ENCODE measurements at places on chromosomes 13 and 19.

DNA sequence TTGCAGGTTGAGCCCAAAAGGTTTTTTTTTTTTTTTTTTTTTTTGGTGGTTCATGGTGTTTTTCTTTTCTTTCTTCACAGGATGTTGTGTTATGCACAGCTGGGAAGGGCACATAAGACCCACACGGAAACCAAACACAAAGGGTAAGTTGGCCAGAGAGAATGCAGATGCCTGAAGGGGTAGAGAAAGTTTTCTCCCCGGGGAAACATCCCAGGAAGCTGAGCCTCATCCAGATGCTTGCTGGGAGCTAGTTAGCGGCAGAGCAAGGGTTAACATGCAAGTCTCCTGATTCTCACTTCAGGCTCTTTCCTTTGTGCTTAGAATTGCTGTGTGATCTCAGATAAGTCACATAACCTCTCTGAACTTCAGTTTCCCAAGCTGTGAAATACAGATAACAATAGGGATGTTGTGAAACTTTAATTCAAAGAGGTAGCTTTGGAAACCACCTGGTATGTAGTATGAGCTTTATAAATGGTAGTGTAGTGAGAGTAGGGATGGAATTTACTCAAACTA lies 3.1 kb downstream of the ADGRE1 start:
- no peak for DNase-seq

DNA sequence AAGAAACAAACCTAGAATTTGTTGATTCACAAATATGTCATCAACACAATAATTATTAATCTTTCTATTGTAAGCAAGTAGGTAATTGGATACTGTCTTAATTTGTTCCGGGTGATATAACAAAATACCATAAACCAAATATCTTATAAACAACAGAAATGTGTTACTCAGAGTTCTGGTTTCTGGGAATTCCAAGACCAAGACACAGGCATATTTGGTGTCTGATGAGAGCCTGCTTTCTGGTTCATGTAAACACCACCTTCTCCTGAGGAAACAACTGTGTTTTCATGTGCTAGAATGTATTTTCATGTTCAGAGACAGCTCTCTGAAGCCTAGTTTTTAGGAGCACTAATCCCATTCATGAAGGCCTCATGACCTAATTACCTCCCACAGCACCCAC lies 1819.5 kb downstream of the SLITRK5 start:
- DNase-seq: no peak

- DNase-seq: no peak
Measured at GRCh38 chr19:2716275-2716650, 4.9 kb downstream of the DIRAS1 start.

GRCh38 chr13:28761586-28761985 lies 42.8 kb upstream of the SLC46A3 start:
- no peak for DNase-seq

DNA sequence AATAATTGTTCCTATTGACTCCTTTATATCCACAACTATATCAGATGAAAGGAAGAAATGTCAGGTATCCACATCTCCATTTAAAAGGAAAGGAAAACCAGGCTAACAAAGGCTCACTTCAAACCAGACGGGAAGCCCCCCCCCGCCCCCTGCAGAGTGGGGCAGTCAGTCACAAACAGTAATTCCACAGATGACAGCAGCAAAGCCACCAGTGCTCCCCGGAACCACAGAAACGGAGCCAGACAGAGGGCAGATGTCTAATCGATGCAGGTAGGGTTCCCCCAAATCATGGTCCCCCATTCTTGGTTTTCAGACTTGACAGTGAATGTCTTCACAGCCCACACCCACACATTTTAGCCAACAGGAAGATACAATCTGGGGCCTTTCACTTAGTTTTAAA lies 100.8 kb downstream of the STK24 start:
- DNase-seq: no peak

DNA sequence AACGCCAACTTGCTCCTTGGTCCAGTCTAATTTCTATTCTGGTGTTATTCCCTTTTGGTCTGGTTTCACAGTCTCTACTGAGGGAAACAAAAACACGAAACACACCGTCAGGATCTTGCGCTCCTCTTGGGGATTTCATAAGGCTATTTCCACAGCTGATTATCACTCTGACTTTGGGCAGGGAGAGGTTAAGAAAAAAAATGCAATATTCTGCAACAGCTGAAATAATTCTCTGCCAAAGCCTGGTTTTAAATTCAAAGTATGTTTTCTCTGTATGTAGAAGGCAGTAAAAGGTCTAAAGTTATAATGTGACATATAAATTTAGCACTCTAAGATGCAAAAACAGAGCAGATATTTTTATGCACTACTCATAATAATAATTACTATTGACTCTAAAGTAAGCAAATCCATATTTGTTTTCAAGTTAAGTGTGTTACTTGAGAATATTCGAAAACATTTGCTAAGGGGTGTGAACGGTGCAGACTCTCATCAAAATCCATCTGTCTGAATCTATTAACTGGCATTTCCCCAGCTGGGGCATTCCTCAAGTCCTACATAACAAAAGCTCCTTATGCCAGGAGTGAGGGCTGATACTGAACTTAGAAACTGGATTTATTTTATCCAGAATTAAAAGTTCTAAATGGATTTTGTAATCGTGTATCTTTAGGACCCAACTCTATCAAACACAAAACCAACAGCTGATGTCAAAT lies 38.4 kb upstream of the STARD13 start:
- DNase-seq: no peak

DNA sequence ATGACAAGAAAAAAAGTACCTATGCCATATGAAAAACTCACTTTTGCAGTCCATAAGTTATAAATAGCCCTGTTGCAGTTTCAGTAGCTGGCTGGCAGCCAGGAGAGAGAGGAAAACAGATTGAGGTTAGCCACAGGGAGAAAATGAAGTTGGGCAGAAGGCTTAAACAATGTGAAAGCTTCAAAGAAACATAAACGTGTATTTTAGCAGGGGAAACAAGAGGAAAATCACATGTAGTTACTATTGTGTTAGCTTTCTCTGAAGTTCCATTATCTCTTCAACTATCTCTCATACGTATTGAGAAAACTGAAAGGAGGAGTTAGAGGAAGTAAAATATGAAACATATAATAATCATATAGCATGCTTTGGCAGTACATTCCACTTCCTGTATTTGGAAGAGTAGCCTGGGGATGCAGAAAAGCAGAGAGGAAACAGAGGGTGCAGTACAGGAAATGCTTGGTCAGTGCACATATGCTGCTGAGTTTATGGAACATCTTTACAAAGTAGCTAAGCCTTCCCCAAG lies 1551.1 kb downstream of the EFNB2 start:
- DNase-seq: peak; percentile 12

- DNase-seq: no peak
Measured at GRCh38 chr13:27496006-27496405, 45.6 kb upstream of the MTIF3 start.

DNA sequence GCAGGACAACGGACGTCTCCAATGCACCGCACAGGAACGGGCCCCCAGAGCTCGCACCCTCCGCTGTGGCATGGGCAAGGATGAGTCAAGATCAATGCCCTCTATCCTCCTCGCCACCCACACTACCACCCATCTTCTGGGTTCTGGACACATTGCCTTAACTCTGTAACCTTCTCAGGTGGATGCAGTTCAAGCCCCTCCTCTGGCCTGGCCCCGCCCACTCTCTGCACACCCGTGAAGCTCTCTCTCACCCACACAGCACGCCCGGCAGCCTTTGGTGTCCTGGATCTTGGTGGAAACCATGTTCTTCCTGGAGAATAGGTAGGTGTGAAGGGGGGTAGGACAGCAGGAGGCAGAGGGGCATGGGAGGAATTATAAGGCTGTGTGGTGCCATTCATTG lies 20.7 kb downstream of the MAP4K1 start:
- no peak for DNase-seq

DNA sequence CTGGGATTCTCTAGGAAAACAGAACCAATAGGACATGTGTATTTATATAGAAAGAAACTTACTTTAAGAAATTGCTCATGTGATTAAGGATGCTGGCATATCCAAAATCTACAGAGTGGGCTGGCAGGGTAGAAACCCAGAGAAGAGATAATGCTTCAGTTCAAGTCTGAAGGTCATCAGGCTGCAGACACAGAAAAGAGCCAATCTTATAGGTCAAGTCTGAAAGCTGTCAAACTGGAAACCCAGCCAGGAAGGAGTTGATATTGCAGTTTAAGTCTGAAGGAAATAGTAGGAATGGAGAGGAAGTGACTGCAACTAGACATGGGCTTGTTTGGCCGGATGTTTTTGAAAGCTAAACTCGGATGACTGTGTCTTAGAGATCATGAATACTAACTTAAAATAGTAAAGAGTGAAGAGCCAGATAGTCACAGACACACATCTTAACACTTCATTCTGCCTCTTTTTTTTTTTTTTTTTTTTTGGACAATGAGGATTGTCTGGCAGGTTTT lies 125.3 kb upstream of the GPC6 start:
- no peak for DNase-seq

DNA sequence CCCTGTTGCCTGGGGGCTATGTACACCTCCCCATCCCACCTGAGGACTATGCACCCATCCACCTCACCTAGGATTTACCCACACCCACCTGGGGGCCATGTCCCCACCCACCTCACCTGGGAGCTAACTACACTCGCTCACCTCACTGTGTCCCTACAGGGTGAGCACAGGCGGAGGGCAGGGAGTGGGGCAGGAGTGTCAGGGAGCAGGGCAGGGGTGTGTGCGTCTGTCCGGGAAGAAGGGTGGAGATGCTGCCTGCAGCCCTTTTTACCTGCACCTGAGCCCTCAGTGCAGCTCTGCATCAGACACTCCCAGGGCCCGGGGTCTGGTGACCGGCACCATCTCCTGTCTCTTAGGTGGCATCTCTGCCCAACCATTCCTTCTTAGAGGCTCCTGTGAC lies 10.6 kb upstream of the CPAMD8 start:
- DNase-seq: no peak

DNA sequence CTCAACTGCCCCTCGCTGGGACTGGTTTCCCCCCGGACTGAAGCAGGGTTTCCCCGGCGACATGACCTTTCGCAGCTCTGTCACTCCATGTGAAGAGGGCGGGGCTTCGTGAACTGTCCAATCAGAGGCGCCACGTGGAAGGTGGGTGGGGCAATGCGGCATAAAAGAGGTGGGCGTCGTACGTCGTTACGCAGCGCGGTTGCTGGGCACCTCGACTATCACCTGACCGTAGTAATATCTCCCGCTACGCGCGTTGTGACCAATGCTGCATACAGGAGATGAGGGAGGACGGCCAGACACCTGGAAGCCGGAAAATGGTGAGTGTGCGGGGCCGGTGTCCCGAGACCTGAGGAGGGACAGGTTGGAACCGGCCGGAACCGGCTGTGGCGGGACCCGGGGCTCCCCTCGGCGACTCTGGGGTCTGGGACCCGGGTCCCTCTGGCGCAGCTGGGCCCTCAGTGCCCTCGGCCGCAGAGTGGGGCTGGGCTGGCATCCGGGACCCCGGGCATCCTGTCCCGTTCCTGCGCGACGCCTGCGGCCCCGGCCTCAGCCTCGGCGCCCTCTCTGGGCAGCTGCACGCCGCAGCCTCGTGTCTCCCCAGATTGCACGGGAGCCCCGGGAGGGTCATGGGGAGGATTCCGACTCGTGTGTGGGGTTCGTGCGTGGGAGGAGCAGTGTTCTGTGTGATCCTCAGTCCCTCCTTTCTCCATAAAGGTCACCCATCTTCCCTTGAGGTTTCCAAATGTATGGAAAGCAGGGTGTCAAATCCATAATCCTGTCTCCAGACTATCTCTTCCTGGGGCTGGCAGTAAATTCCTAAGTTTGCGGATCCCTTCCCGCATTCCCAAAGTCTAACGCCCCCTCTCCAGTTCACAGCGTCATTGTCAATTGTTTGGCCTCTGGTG lies 32.2 kb downstream of the ZNF136 start:
- DNase-seq: no peak

DNA sequence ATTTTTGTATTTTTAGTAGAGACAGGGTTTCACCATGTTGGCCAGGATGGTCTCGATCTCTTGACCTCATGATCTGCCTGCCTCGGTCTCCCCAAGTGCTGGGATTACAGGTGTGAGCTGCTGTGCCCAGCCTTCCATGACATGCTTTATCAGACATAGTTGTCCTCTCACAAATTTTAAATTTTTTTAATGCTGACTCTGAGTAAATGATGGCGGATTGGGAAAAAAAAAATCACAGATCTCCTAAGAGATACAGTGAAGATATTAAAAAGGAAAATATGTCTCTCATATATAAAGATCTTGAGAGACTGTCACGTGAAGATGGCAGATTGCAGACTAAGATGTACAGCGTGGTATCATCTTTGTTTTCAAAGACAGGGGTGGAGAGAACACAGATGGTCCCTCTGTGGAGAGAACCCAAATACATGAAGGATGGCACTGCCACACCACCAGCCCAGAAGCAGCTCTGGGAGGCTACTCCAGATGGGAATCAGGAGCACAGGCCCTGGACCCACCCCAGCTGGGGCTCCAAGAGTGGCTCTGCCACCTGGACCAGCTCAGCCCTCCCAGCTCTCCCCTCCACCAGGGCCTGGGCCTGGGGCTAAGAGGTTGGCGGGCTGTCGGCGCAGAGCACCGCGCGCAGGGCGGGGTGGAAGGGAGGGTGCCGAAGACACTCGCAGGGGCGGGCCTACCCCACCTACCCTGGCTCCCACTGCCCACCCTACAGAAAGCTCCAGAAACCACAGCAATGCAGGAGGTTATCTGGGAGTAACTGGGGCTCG lies 20.0 kb upstream of the CCNP start:
- no peak for DNase-seq

GRCh38 chr19:55490478-55491432 lies 2.5 kb downstream of the SSC5D start:
- no peak for DNase-seq

DNA sequence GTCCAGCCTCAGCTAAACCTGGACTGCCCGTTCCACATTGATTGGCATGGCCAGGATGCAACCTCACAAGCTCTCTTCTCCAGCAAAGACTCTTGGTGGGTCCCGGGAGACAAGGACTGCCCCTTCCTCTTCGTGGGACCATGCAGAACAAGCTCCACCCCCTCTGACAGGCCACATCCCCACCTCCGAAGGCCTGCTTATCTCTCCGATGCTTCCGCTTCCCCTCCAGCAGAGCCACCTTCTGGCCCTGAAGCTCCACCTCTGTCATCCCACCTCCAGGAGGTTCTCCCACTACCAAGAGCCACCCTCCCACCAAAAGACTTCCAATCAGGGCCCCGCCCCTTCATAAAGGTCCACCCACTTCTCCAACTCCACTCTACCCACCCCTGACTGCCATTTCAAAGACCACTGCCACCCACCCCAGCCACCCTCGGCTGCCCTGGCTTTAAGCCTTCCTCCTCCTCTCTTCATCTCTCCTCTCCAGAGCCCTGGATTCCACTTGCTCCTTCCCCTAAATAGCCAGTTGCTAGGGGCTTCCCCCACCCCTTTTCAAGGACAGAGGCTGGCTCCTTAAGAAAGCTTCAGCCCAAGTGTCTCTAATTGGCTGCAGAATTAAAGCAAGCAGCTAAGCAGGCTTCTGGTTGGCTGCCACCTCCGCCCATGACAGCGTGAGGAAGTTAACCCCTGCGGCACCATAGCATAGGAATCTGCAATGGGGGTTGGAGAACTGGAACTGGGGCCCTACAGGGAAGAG lies 9.9 kb downstream of the LRFN1 start:
- no peak for DNase-seq

Data from AG04449 (cell line).